ENCODE measurements at places on chromosomes 3 and 15.

- no peak for DNase-seq
- H3K4me3 ChIP-seq: no peak overlapping the region
- no peak overlapping the region for H3K27ac ChIP-seq
- H3K27me3 ChIP-seq: no peaks in the 10 kb centered on the region
Observed at GRCh38 chr3:143654906-143655305, 193.4 kb downstream of the SLC9A9 start.

DNA sequence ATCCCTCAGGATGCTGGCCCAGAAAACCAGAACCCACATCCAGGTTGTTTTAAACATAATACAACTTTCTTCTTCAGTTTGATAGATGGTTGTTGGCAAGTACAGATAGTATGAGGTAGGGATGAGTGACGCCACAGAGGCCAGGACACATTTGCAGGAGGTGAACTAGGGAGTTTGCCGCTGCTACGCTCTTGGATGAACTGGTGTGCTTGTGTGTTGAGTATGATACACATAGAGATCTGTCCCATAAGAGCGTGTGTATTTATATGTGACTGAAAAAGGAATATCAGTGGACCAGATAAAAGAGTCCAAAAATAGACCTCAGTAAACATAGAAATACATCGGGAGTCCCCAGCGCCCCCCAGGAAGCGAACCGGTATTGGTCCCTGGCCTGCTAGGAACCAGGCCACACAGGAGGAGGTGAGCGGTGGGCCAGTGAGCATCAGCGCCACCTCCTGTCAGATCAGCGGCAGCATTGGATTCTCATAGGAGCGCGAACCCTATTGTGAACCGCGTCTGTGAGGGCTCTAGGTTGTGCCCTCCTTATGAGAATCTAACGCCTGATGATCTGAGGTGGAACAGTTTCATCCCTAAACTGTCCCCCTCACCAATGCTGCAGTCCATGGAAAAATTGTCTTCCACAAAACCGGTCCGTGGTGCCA is 98.1 kb downstream of the LRRK1 start:
- no peak overlapping the region for H3K4me3 ChIP-seq
- H3K27me3 ChIP-seq: no peaks in the 10 kb centered on the region
- H3K27ac ChIP-seq: no peak overlapping the region

- H3K27me3 ChIP-seq: no peaks in the 10 kb centered on the region
- H3K4me1 ChIP-seq: no peaks in the 10 kb centered on the region
- H3K4me3 ChIP-seq: no peak overlapping the region
- H3K36me3 ChIP-seq: no peaks in the 10 kb centered on the region
- DNase-seq: no peak
Observed at GRCh38 chr3:174483254-174483653, 375.9 kb upstream of the NAALADL2 start.

- no peaks in the 10 kb centered on the region for H3K36me3 ChIP-seq
- H3K27me3 ChIP-seq: peaks cover 6% of the 10 kb centered on the region
- no peak overlapping the region for H3K4me3 ChIP-seq
Observed at GRCh38 chr15:42087926-42088800, 6.2 kb downstream of the PLA2G4D start.

GRCh38 chr3:196629228-196629627 is 10.3 kb upstream of the NRROS start:
- H3K36me3 ChIP-seq: no peaks in the 10 kb centered on the region
- no peak overlapping the region for H3K27ac ChIP-seq
- no peak for DNase-seq
- H3K27me3 ChIP-seq: no peaks in the 10 kb centered on the region
- no peak overlapping the region for H3K4me3 ChIP-seq

DNA sequence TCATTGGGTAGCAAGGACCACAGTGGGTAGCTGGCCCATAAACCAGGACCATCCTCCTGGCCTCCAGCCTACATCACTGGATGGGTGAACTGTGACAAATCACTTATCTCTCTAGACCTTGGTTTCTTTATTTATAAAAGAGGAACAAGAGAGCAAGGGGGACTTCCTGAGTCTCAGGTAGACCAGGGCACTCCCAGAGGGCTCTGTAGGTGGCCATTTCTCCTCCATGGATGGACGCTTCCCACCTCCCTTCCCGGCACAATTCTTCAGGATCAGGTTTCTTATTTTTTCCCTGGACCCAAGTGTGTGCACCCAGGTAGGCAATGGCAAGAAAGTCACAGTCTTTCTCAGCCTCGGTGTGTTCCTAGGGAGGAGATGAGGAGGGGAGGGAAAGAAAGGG is 41.4 kb upstream of the SPATA12 start:
- H3K4me3 ChIP-seq: no peak overlapping the region
- DNase-seq: no peak
- no peak overlapping the region for H3K27ac ChIP-seq
- H3K27me3 ChIP-seq: peaks cover 3% of the 10 kb centered on the region
- H3K36me3 ChIP-seq: no peaks in the 10 kb centered on the region
- no peaks in the 10 kb centered on the region for H3K4me1 ChIP-seq

GRCh38 chr15:67185621-67186225 is 68.7 kb downstream of the AAGAB start:
- no peaks in the 10 kb centered on the region for H3K4me1 ChIP-seq
- H3K27me3 ChIP-seq: no peaks in the 10 kb centered on the region
- peaks cover 10% of the 10 kb centered on the region for H3K36me3 ChIP-seq
- H3K27ac ChIP-seq: peak overlapping the region; percentile 31
- no peak for DNase-seq
- H3K4me3 ChIP-seq: no peak overlapping the region

DNA sequence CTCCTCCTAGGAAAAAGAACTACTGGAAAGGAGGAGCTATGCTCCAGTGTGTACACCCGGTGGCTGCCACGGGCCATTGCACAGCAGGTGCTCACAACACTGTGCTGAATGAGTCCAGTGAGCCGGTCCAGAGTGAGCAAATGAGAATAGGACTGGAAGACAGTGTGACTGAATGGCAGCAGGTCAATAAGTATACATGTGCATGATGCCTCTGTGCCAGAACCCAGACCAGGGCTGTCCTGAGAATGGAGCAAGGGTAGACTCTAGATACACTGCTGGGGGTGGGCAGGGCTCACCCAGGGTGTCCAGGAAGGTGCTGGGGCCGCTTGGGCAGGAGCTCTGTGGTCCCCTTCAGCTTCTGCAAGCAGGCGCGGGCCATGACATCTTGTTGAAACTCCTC is 8.3 kb downstream of the POLG start:
- no peak overlapping the region for H3K27ac ChIP-seq
- peaks cover 30% of the 10 kb centered on the region for H3K4me1 ChIP-seq
- no peak overlapping the region for H3K4me3 ChIP-seq
- no peak for DNase-seq
- no peaks in the 10 kb centered on the region for H3K27me3 ChIP-seq

All from activated naive CD4-positive, alpha-beta T cell treated with anti-CD3 and anti-CD28 coated beads for 36 hours (primary cell).